Stimulated activated CD8-positive, alpha-beta memory T cell treated with anti-CD3 and anti-CD28 coated beads, Interleukin-2, amount 100 ng/mL, for 48 hours (primary cell): ENCODE measurements at places on chromosomes 6 and 20.

DNA sequence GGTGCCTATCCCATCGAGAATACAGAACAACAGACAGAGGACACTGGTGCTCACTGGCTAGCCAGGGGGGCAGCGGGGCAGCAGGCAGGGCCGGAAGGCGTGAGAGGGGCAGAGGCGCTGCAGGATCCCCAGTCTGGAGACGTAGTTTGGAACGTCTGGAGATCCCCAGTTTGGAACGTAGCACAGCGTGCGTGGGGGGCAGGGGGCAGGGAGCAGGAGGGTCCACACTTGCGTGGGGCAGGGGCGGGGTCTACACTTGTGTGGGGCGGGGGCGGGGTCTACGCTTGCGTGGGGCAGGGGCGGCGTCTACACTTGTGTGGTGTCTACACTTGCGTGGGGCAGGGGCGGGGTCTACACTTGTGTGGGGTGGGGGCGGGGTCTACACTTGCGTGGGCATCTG, 107.2 kb downstream of the DACT2 start:
- DNase-seq = no peak

DNA sequence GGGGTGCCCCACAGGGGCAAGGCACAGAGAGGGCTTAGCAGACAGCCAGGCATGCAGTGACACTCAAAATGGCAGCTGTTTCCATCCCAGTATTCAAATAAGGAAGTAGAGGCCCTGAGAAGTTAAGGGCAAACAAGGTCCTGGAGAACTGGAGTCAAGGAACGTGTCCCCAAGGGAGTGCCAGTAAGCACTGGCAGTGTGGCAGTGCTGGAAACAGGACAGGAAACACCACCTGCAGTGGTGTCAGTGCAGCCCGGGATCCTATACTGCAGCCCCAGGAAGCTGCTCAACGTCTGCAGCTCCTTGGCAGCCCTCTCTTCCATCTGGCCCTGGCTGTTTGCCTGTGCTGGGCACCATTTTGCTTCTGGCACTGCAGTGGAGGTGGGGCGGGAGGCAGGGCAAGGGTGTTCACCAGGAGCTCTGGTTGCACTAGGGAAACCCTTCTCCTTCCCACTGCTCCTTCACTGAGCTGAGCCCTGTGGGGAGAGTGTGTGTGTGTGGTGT, 56.3 kb downstream of the EDN3 start:
- DNase-seq = no peak

GRCh38 chr6:37695273-37695672, 2.4 kb downstream of the MDGA1 start:
- no peak for DNase-seq

DNA sequence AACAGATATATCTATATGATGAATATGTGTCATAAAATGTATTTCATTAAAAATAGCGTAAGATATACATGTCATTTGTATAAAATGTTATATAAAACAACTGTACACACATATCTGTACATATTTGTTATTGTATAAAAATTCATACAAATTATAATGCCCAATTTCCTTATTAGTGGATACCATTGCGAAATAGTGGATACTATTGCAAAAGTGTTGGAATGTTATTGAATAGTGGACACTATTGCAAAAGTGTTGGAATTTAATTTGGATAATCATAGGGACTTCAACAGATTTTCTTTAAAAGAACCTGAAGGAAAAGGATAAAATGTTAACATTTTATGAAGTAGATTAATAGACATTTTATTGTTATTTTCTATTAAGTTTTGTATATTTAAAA, 487.4 kb downstream of the HAO1 start:
- no peak for DNase-seq

GRCh38 chr6:73888050-73888449, 192.0 kb downstream of the CD109 start:
- DNase-seq = no peak

GRCh38 chr6:1321738-1322137, 9.8 kb downstream of the FOXQ1 start:
- DNase-seq = no peak

GRCh38 chr20:44068316-44069201, 118.4 kb downstream of the JPH2 start:
- DNase-seq = no peak

- DNase-seq = no peak
Measured at GRCh38 chr20:61135968-61136367, 116.1 kb upstream of the CDH4 start.

GRCh38 chr6:4486568-4487315, 289.5 kb upstream of the CDYL start:
- no peak for DNase-seq

GRCh38 chr6:14037402-14038277, 79.9 kb upstream of the CD83 start:
- no peak for DNase-seq

DNA sequence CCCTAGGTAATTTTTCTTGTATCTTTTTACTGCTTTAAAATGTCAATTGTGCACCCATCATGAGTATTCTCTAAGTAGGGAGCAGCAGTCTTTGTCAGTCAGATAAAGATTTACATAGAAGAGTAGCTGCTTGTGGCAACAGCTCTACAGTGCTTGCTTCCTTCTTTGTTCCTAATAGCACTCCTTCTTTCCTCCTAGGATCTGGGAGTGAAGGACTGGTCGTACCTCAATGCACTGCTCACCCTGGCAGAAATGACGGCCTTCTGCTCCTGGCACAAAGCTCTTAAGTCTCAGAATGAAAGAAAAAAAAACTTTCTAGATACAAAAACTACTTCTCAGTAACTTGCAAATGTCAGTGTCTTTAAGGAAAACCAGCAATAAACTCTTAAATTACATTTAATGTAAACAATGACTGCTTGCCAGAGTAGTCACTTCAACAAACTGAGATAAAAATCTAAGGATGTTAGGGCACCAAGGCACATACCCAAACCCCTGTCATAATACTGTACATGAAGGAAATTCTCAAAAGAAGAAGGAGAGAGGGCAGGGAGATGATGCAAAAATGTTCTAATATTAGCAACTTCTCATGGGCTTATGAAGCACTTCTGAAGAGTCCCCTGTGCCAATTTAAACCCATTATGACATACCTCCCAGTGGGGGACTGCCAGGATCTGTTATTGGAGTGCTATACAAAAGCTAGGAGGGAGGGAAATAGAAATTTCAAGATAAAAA, 34.0 kb downstream of the NCOA6 start:
- no peak for DNase-seq

- no peak for DNase-seq
Measured at GRCh38 chr20:58554541-58554940, 39.3 kb upstream of the APCDD1L start.

GRCh38 chr20:61976644-61977418, 88.8 kb downstream of the TAF4 start:
- DNase-seq = no peak

GRCh38 chr6:82270881-82271635, 23.5 kb upstream of the IBTK start:
- no peak for DNase-seq

GRCh38 chr6:56977192-56977591, 22.3 kb downstream of the BEND6 start:
- no peak for DNase-seq

DNA sequence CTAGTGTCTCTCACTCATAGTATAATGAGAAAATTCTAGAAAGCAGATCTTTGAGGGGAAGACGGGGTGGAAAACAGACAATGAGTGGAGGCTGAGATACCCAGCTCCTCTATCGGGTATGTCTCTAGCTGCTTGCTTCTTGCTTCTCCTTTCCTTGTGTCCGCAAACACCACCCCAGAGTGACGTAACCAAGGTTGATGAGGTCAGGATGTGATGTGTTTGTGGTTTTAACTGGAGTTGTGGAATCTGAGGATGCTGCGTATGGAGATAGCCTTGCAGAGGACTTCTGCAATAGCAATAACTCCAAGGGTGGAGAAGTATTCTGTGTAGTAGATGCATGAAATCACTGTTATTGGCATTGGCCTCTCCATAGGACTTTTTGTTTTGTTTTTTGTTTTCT, 132.7 kb upstream of the IFNGR1 start:
- DNase-seq = no peak

DNA sequence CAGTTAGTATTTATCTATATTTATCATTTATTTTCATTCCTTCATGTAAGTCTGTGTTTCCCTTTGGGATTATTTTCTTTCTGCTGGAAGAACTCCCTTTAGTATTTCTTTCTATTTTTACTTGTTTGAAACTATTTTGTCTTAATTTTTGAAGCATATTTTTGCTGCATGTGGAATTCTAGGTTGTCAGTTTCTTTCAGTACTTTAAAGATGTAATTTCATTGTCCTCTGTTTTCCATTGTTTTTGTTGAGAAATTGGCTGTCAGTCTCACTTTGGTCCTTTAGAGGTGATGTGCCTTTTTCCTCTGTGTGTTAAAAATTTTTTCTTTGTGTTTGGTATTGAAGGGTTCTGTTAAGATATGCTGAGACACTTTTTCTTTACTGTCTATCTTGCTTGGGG, 17.1 kb downstream of the RNF182 start:
- no peak for DNase-seq

- DNase-seq = no peak
Measured at GRCh38 chr6:163897030-163897429, 482.5 kb downstream of the QKI start.

DNA sequence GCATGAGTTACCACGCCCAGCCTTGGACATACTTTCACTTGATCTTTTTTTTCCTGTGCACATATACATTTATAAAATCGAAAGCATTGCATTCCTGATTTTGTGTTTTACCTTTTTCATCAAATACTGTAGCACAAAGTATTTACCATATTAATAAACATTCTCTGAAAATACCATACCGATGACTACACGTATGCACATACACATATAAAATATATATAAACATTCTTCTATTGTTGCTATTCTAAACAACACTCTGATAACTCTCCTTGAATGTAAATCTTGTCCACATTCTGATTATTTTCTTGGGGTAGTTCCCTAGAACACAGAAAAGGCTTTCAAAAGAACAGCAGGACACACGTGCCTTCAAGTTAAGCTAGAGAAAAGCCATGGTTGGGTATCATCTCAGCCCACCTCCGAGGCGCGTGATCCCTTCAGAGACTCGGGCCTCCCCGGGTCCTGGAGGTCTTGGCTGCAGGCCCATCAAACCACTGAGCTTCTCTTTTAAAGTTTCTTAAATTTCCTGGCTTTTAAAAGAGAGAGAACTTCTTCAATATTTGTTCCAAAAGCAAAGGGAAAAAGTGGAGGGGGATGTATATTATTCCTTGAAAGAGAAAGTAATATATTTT, 198.1 kb downstream of the MYLK4 start:
- no peak for DNase-seq

GRCh38 chr20:10674684-10675449, 1.1 kb upstream of the JAG1 start:
- no peak for DNase-seq

DNA sequence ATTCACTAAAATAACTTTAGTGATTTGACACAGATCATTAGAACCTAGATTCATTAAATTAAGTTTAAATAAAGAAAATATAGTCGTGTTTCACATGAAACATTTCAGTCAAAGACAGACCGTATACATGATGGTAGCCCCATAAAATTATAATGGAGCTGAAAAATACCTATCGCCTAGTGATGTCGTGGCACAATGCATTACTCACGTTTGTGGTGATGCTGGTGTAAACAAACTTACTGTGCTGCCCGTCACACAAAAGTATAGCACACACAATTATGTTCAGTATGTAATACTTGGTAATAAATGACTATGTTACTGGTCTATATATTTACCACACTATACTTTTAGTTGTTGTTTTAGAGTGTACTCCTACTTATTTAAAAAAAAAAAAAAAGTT, 17.3 kb downstream of the DST start:
- DNase-seq = no peak

GRCh38 chr6:15254070-15254975, 8.5 kb downstream of the JARID2 start:
- no peak for DNase-seq

DNA sequence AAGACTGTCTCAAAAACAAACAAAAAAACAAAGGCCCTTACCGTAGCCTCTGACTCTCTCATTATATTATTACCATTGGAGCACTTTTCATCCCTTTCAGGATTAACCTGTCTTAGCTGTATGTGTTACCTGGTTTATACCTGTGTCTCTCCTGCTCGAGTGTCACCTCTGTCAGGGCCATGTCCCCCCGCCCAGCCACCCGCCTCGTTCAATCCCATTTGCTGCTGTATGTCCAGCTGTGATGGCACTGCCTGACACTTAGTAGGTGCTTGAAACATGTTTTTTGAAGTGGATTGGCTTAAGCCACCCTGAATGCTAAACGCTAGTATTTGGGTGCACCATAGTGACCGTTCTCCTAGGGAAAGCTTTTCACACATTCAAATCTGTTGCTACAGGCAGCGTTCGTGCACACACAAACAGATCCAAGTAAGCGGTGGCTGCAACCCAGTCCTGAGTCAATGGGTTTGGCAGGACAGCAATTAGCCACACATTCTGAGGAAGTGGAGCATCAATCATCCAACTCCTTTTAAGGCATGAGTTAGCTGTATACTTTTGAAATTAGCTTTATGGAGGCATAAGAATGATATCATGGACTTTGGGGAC, 98.9 kb upstream of the ZNF217 start:
- DNase-seq = no peak

- no peak for DNase-seq
Measured at GRCh38 chr6:46215213-46215612, 44.4 kb upstream of the ENPP5 start.

DNA sequence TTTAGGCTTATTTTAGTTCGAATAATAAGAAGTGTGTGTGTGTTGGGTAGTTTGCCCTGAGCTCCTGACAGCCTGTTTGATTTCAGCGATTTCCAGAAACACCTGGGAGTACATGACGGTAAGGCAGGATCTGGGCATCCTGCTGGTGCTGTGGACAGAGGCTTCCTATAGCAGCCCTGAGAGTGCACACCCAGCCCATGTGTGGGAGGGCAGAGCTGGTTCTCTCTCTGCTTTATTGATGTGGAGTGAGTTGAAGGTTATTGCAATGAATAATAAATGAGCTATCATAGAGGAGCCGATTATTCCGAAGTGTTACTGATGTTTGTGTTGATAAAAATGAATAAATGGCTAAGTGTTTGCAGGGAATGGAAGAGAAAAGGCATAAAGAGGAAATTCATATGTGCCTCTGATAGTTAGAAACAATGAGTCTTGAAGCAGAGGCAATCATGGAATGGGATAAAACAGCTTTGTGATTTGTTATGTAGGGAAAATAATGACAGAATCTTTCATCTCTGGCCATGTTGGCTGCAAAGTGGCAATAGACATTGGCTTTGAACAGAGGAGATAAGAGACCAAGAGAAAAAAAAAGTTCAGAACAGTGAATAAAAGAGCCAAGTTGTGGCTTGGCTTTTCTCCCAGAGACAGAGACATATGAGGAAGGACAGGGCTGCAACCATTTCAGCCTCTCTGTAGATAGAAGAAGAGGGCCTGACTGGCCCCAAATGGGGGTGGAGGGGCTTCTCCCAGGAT, 166.2 kb upstream of the CHD6 start:
- DNase-seq = no peak

DNA sequence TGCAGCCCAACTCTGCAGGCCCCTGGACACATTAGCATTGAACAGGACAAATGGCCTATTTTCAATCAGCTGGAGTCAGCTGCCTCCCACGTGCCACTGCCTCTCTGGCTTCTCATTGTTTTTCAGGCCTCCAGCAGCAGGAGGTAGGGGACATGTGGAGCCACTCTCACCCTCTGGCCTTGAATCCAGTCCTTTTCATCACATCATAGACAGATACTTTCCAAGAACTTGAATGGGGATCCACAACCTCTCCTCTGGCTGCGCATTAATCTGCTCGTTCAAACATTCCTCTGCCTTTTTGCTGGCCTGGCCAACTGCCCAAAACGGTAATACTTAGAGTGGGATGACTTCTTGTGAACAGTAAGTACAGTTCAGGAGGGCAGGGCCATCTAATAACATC, 592.3 kb downstream of the PKHD1 start:
- DNase-seq = no peak
